Pons (tissue), 1 donor: ENCODE measurements at places on chromosomes 1 and 21.

- no peak for DNase-seq
These were observed 64.9 kb downstream of the PRKAA2 start for GRCh38 chr1:56709995-56710394.

GRCh38 chr1:37999430-38000232 is 5.7 kb downstream of the FHL3 start:
- DNase-seq, result no peak

GRCh38 chr1:232226197-232226712 is 403.7 kb downstream of the SIPA1L2 start:
- no peak for DNase-seq

- DNase-seq, result no peak
These were observed 87.3 kb upstream of the CTTNBP2NL start for GRCh38 chr1:112308716-112309115.

DNA sequence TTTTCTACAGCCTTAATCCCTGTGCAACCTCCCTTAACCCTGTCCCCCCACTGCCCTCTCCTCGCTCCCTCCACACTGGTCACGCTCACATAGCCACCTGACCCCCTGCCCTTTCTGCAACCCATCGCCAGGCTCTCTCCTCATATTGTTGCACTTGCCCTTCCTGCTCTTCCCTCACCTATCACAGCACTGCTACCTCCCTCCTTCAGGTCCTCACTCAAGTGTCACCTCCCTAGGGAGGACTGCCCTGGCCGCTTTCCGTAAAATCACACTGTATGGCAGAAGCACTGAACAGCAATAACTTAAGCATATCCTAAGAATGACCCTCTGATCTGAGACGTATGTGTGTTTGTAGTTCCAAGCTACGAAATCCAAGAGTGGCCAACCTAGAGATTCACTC is 406.0 kb downstream of the SIPA1L2 start:
- DNase-seq, result no peak

- no peak for DNase-seq
These were observed 191.6 kb downstream of the DNAH14 start for GRCh38 chr1:225121095-225121494.
